ENCODE measurements at places on chromosomes 5 and 9.
A peak's percentile ranks its signal among the peaks of the same experiment; 100 is the strongest.

GRCh38 chr5:123855609-123856008 lies 343.6 kb downstream of the CSNK1G3 start:
- DNase-seq = no peak

- DNase-seq = no peak
These were observed 7.7 kb downstream of the CA9 start for GRCh38 chr9:35681341-35682002.

GRCh38 chr9:78049484-78049883 lies 17.9 kb upstream of the GNAQ start:
- no peak for DNase-seq

- DNase-seq = no peak
These were observed 22.8 kb upstream of the GRPEL2 start for GRCh38 chr5:149322518-149322917.

GRCh38 chr9:137188490-137189296 lies at the start of the genes ANAPC2 and SSNA1:
Gene ANAPC2 (minus strand): TSS chr9:137188560. CDS start chr9:137188532, 28 bp downstream.
Gene SSNA1 (plus strand): TSS chr9:137188676. CDS start chr9:137188727, 51 bp downstream.
- DNase-seq = peak; percentile 88

DNA sequence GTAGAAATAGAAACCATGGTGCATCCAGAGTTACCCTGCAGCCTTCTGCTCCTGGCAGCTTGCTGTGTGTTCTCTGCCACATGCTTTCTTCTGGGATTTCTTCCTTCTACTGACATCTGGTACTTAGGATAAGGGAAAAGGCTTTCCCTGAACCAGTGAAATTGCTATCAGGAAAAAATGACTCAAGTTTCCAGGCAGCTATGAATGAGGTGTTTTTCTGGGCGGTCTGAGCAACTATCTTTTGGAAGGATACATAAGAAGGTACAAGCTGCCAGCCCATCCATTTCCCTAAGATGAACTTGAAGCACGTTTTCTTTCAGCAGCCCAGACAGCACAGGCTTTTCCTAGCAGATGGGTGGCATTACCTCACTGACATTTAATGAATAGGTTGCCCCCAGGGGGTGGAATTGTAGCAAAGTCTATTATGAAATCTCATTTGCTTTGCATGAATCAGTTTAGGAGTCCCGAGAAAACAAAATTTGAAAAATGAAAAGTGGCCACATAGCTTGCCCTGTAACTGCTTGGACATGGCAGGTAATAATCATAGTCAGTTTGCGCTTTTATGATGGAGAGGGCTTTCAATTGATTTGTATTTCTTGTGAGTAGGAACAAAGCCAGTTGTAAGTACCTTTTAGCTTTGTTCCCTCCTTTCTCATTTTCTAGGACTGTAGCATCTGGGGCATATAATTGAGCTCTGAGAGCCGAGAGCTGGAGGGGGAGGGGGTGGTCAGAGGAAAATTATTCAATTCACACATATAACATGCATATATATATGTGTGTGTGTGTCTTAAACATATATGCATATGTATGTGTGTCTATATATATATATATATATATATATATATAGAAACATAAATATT lies 108.5 kb downstream of the C9orf152 start:
- no peak for DNase-seq

DNA sequence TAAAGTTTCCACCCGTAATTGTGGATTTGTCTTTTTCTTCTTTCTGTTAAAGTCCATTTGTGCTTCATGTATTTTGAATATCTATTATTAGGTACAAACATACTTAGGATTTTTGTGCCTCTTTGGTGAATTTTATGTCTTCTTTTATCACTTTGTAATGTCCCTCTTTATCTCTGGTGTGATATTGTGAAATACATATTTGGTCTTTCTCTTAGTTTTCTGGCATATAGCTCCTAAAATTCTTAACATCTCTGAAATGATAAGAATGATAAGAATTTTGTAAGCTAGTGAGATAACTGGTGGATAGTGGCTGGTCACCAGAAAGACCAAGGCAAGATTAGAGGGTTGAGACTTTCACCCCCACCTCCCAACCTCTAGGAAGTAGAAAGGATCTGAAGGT lies 111.1 kb downstream of the KCTD16 start:
- no peak for DNase-seq

DNA sequence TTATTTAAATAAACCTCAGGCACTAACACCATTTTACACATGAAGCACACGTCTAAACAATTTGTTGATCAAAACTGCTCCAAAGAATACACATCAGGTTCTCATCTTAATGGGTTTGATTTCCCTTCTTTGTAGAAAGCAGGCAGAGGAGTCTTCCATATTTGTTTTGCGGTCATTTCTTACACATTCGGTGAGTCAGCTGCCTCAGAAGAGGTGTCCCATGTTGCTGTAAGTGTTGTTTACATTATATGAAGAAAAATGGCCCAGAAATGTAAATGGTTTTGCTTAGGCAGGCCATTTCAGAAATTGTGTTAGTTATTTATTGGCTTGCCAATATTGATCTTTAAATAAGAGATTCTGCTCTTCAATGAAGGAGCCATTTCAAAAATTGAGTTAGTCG lies 325.8 kb downstream of the TENT4A start:
- no peak for DNase-seq

DNA sequence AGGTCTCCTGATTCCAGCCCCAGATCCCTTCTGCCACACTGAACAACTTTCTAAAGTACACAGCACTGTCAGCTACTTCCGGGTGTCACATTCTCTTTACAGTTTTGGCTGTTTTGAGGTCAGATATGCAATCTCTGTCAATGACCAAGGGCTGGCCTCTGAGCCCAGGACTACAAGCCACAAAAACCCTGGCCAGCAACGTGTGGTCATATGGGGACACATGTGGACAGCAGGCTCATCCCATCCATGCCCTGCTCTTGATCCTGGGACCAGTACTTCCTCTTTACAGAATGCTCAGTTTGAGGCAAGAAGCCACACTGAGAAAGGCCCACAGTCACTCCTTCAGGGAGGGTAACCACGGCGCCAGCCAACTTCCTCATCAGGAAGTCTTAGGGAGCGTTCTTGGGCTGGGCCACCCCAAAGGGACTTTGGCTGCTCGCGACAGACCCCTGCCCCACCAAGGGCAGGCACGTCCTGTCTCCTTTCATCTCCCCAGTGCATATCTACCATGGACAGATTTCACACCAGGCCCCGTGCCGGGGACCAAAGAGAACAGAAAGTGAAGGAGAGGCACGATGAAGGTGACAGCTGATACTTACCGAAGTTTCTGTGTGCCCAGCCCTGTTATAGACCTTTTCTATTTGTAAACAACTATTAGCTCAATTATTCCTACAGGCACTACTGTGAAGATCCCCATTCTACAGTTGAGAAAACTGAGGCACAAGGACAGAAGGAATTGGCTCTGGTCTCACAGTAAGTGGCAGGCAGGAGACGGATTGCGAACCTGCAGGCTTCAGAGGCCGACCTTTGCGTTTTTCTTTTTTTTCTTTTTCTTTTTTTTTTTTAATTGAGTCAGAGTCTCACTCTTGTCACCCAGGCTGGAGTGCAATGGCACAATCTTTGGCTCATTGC lies 37.3 kb downstream of the STK10 start:
- peak; percentile 42 for DNase-seq

GRCh38 chr5:177124486-177124991 lies 9.0 kb upstream of the NSD1 start:
- no peak for DNase-seq

DNA sequence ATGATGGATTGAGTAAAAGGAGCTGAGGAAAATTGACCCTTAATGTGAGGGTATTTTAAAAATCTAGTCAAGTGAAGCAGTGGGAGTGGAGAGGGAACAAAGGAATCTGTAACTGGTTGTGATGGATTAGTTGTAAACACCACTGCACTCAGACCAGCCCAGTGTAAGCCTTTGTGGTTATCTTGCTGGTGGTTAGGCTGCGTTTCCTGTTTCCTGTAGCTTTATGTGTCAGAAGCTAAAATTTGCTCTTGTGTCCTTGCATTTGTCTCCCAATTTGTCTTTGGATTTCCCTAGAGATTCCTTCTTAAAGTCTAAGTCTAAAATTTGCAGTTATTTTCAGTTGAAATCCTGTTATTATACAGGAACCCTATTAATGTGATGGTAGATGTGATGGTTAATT lies 6.3 kb downstream of the IFNA21 start:
- DNase-seq = peak; percentile 1

DNA sequence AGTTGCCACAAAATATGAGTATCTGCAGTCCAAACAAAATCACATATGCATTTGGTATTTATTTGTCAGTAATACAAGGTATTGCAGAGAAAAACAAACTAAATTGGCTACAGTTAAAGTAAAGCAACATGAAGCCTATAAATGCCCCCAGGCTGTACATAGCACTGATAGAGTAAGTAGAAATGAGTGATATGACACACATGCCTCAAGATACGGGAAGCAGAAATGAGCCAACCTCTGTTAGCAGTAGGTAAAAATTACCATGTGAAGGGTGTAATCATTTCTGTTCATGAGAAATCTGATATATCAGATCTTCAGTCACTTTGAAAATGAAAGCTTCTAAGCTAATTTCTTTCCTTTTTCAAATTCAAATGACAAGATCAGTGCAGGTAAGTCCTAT lies 131.1 kb downstream of the CHSY3 start:
- no peak for DNase-seq

DNA sequence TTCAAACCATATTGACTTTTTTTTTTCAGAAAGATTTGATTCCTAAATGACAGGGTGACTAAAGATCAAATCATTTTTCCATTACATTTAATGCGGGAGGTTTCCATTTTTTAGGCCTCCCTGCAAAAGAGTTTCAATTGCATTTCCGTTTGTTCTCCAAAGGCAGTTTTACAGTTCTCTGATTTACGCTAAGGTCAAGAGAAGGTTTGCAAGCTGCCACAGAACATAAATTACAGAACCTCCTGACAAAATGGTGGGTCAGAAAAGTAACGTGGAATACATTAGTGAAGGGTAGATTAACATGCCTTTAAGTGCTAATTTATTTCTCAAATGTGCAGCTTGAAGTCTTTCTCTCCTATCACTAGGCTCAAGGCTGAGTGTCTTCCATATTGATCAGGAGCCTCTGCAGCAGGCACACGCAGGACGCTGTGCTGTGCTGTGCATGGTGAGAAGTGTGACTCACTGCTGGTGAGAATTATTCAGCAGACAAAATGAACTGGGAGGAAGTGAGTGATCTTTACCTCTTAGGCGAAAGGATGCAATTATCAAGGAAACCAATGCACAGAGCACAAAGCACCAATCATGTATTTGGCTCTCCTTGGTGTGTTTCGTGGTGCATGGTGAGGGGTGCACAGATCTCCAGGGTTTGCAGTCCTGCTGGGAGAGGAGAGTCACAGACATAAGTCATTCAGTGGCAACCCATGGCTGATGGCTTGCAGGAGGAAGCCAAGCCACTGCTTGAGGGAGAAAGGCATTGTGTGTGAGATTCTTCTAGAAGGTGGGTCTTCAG lies 136.3 kb downstream of the TENT4A start:
- no peak for DNase-seq

GRCh38 chr5:14417792-14418765 lies 163.5 kb upstream of the OTULINL start:
- no peak for DNase-seq

- DNase-seq = no peak
These were observed 762 bp downstream of the CACNA1B start for GRCh38 chr9:137878146-137878941.

- no peak for DNase-seq
These were observed 6.0 kb downstream of the OLFML2A start for GRCh38 chr9:124782661-124783574.

DNA sequence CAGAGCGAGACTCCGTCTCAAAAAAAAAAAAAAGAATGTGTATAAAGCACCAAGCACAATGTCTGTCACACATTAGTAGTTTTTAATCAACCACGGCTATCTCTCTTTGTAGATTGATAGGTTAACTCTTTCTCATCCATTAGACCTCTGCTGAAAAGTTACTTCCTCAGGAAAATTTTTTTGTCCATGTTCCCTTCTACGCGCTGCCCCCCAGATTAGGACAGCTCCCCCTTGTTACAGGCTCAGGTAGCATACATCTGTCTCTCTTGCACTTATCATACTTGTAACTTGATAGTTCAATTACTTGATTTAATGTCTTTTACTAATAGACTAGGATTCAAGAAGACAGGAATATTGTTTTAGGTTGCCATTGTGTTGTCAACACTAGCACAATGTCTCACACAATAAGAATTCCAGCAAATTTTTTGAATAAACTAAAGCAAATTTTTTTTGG lies 1.5 kb downstream of the SPDL1 start:
- DNase-seq = no peak

DNA sequence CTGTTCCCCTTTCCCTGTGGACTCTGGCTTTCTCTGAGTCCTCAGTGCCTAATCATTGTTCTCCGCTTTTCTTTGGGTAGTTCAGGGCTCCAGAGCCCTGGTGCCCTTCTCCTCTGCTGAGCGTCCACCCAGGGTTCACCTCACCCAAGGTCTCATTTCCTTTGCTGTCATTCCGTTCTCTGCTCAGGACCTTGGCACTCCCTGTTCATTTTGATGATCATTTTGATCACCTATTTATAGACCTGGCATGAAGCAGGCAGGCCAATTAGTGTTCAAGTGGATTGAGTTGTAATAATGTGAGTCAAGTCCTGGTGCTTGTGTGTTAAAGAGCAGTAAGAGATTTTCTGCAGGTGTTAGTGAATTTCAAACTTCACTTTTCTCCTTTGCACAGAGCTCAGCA lies 3.6 kb downstream of the TRIO start:
- no peak for DNase-seq

DNA sequence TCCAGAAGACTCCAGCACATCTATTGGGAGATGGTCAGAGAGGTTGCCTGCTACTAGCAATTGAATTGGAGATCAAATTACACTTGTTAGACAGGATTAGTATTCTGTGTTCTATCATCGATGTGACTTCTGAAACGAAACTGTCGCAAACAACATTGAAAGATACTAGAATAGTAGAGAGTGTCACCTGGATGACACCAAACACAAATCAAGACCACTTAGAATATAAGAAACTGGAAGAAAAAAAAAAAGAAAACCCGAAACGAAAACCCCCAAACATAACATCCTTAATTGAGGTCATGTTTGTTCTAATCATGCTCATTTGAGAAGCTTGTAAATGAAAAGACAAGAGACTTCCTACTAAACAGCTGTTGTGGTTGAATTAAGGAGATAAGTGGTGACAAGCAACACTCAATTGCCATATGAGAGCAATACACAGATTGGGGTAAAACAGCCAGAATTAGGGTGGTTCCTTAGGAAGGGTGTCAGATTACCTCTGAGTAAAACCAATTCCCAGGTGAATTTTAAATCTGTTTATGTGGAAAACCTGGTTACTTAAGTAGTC lies 97.6 kb downstream of the BASP1 start:
- no peak for DNase-seq

DNA sequence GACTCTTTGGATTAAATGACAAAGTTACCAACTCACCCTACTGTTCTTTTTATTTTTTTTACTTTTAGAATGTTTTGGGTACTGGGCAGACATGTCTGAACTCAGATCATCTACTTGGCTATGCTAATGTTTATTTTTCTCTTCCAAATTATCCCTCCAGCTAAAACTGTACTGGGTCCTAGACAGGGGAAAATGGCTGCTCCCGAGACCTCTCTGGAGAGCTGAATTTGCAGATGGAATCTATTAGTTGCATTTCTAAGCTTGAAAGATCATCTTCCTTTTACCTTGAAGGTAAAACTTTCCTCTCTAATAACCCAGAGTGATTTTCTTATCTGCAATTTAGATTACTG lies 197.5 kb upstream of the SEMA6A start:
- DNase-seq = no peak

GRCh38 chr9:32011049-32011448 lies 373.4 kb upstream of the ACO1 start:
- DNase-seq = no peak

All from hypothalamus (tissue), 51 donors.